ENCODE measurements at places on chromosomes 12 and 14. TPM values are rescaled to one million over a fixed set of nuclear protein-coding genes. Genes with fewer than 3 reads are reported as not detected.
A peak's percentile ranks its signal among the peaks of the same experiment; 100 is the strongest.

GRCh38 chr14:21244544-21244943, 24.7 kb downstream of the HNRNPC start:
- DNase-seq, result no peak

DNA sequence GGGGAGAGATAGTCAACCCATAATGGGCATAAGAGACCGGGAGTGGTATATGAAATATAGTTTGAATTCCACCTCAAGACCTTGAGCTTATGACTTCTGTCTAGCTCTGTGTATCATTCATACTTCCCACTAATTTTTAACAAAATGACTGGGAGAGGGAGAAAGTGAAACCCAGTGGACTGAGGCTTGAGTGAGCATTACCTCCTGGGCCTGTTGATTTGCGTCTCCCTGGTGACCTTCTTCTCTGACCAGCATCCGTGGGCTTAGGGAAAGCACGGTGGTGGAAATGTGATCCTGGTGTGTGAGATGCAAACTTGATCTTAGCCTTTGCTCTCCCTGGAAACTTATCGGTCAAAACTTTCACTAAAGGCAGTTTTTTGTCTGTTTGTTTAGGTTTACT, 207.9 kb upstream of the BCL2L14 start:
- DNase-seq, result no peak

DNA sequence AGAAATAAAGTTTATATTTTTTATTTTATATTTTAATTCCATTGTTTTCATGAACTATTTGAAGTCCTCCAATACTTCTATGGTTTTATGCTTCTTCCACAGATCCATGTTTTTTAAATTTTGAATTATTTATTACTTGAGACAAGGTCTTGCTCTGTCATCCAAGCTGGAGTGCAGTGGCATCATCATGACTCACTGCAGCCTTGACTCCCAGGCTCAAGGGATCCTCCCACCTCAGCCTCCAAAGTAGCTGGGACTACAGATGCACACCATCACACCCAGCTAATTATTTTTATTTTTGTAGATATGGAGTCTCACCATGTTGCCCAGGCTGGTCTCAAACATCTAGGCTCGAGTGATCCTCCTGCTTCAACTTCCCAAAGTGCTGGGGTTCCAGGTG, 28.8 kb upstream of the DLGAP5 start:
- no peak for DNase-seq

- DNase-seq, result no peak
Observed at GRCh38 chr12:3447318-3447717, 43.7 kb upstream of the PRMT8 start.

GRCh38 chr12:104699489-104700190, 242.9 kb downstream of the CHST11 start:
- no peak for DNase-seq

DNA sequence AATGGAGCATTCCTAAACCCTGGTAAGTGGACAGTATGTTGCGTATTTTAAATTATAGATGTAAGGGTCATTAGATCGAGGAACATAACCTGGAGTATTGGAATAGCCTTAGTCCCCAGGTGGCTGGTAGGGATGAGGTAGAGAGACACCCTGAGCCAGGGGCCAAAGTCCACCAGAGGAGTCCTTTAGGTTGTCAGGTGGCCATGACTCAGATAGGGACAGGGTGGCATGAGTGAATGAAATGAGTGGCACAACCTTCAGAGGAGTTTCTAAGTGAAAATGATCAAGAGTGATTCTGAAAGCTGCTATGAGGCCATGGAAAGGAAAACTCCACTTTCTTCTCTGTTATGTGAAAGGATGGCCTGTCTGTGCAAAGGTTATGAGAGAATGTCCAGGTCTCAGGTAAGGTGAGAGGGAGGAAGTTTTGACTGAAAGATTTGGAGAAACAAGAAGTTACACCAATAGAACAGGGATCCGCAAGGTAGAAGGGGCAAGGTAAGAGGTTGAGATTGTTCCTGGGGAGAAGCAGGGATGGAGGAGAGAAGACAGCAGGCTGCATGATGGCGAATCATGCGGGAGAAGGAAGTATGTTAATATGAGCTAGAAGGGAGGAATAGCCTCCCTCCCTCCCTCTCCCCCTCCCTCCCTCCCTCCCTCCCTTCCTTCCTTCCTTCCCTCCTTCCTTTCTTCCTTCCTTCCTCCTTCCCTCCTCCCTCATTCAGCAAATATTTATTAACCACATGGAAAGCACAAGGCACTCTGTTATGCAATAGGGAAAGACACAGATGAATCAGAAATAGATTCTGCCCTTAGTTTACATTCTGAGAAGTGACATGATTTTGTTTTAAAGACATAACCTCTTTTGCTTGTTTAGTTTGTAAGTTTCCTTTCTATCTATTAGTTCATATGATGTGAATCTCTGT, 14.0 kb upstream of the RIPK3 start:
- no peak for DNase-seq

DNA sequence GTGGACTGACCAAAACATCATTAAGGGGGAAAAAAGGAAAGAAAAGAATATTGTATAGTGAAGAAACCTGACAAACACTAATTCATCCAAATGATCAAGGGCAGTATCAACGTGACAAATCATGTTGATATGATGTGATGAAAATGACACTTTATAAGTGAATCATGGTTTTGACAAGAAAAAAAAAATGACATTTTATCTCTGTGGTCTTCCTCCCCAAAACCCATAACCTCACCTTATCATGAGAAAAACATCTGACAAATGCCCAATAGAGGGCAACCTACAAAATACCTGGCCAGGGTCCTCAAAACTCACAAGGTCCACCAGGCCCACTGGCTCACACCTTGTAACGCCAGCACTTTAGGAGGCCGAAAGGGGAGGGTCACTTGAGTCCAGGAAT, 13.8 kb downstream of the TMED10 start:
- no peak for DNase-seq

GRCh38 chr14:29749327-29749726, 178.3 kb downstream of the PRKD1 start:
- DNase-seq, result no peak

DNA sequence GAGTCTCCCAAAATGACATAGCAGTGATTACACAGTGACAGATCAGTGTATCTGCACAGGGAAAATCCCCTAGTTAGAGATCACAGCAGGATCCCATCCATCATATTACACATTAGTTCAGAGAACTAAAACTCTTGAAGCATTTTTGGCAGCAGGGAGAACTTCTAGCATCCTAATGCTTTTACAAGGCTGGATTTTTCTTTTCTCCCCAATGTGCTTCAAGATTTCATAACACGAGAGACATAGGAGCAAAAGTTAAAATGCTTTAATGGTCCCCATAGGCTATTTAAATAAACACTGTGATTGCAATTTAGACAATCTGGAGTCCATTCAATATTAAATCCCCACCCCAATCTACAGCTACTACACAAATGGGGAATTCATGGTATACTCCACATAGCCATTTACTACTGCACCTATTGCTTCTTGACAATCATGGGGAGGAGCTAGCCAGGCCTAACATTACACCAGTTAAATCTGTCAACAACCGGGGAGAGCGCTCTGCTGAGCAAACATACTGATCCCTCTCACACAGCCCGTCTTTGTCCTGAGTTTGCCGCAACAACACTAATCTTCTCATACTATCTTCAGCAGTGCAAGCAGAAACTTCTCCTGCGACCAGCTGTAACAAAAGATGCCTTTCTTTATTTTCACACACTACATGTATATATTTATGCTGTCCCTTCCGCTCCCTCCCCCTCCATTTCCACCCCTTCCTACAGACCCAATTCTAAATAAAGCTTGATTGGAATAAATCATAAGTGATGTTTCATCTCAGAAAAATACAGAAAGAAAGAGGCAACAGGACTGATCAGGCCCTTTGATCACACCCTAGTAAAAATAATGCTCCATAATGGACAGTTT, 120.3 kb upstream of the SOX5 start:
- no peak for DNase-seq

DNA sequence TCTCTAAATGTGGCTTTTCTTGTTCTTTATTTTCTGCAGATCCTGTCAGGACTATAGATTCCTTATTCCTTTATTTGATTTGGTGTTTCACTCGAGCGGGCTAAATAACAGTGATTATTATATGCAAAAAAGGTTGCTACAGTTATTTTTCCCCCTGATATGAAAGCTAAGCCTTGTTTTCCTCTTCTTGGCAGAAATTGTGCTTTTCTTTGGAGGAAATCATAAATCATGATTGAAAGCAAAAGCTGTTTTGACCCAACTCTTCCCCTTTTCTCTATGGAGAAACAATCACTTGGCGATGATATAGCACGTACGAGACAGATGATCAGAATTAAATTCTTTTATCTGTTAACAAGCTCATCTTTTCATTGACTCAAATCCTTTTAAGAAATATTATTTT, 31.4 kb downstream of the PPFIBP1 start:
- no peak for DNase-seq

DNA sequence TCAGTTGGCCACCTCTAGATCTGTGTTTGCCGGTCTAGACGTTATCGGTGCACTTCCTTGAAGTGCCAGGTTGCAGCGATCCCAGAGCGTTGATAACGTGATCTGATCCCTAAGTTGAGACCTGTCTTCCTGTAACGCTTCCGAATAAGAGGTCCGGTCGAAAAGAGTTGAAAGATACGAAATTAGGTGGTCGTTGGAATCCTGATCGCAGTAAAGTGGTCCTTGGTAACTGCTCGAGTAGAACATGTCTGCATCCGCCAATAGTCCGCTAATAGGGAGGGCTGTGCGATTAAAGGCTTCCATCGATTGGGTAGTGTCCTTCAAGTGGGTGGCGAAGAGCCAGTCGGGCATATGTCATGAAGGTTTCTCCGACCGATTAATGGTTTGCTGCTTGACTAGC, 2.7 kb downstream of the SRSF5 start:
- DNase-seq, result no peak

GRCh38 chr14:66085665-66086064, 400.5 kb upstream of the CCDC196 start:
- DNase-seq, result no peak

GRCh38 chr14:38866461-38866860, 236.6 kb downstream of the SEC23A start:
- DNase-seq, result no peak

DNA sequence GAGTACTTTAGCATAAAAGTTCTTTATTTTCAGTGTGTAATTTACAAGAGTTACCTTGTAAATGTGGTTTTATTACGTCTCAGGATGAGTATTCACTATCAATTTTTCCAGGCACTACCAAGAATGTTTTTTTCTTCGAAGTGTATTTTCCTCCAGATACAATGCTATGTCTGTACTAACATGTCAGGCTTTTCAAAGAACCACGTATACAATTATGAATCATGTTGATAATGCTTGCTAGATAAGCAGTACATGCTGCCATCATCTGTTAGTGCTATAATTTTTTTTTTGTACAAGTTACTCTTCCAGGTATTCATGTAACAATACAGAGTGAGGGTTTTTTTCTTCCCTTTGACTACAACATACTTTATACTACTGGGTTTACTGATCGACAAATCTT, 5.6 kb upstream of the KANSL2 start:
- no peak for DNase-seq

DNA sequence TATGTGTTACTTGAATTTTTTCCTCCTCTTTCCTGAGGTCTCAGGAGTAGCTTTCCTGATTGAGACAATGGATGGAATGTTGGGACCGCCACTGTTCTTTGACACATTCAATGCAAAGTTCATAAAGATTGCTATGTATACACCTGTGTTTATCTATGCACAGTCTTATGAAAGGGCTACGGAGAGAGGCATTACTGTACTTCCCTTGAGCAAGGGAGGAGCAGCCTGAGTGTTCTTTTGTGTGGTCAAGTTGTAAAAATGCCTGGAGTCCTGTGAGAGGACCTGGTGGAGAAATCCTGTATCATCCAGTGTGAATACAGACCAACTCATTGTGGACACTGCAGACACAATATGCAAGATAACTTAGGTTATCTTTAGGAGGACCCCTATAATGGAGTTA, 1.2 kb downstream of the SRGAP1 start:
- DNase-seq, result peak; percentile 89

DNA sequence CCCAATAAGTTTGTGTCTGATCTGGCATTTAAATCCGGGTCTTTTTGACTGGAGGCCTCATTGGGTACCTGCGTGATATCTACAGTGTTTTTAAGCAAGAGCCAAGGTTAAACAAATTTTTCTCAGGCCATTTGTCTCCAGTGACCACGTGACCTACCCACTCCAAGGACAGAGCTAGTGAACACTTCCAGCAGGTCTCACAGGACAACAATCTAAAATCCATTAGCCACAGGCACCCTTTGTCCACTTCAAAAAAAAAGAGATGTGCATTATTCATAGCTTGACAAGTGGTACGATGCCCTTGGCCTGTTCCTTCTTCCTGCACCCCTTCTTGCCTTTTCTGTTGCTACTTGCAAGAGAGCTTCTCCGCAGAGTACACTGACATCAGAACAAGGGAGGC, 109.6 kb upstream of the GSC start:
- DNase-seq, result no peak

GRCh38 chr12:109020796-109021380, at the start of gene SVOP:
Gene SVOP (minus strand): TSS chr12:109021068. CDS start chr12:109020868, 200 bp downstream.
- DNase-seq, result peak; percentile 61

GRCh38 chr12:22624870-22625761, at the start of gene ETNK1:
Gene ETNK1 (plus strand): TSS chr12:22625171. CDS start chr12:22625431, 260 bp downstream.
- peak; percentile 97 for DNase-seq

DNA sequence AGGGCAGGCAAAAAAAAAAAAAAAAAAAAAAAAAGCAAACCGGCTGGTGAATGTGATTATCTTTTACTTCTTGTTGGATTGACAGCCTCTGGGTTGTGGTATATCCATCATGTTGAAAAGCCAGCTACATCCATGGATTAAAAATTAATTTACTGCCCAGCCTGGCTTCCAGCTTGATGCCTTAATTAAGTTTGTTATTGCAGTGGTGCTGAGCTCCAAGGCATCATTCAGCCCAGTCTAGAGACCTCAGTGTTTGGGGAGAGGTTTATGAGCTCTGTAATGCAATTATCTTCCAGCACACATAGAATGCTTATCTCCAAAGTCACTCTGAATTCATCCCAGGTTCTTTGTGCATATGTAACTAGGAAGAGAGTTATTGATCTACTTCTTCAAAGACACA, 114.8 kb downstream of the RIMBP2 start:
- no peak for DNase-seq

GRCh38 chr14:32784405-32784804, 154.3 kb upstream of the NPAS3 start:
- no peak for DNase-seq

- DNase-seq, result peak; percentile 78
Observed at GRCh38 chr14:35365130-35366055, 39.2 kb downstream of the NFKBIA start.

GRCh38 chr14:85071447-85071846, 458.5 kb upstream of the FLRT2 start:
- no peak for DNase-seq

- no peak for DNase-seq
Observed at GRCh38 chr12:51938726-51939125, 12.8 kb upstream of the ACVR1B start.

Gene PRR13
- 138 TPM for total RNA-seq

Gene LRP10
- 59.0 TPM for total RNA-seq

Gene SMCO2
- 1.9 TPM for total RNA-seq

Gene TCL1A
- not detected for total RNA-seq

Gene PTPN6
- total RNA-seq, result 92.7 TPM

Gene PLEKHD1
- total RNA-seq, result 0.65 TPM

Gene ATP5F1B
- 506 TPM for total RNA-seq

Gene PROX2
- not detected for total RNA-seq

Gene DPF3
- total RNA-seq, result not detected

Gene PRH2
- not detected for total RNA-seq

Gene MUCL1
- total RNA-seq, result not detected

Gene PLCZ1
- total RNA-seq, result not detected

All from PC-9 (cell line).